ENCODE measurements at places on chromosomes 1 and 21.

DNA sequence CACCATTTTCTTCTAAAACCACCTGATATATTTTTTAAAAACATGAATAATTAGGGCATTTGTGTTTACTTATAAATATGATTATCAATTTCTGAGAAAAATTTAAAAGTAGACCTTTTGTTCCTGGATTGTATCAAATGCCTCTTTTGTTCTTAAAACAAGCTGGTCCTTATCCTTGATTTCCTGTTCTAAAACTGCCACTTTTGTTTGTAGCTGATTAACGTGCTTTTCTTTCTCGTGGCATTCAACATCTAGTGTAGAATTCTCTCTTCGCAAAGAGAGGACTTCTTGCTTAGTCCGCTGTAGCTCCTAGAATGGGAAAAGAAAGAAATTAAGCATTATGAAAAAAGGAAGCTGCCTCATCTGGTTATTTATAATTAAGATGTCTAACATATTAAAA lies 25.0 kb downstream of the SASS6 start:
- DNase-seq = no peak

GRCh38 chr1:92408825-92409224 lies 77.9 kb downstream of the GFI1 start:
- DNase-seq = no peak

GRCh38 chr21:33643658-33644311 lies 1.5 kb downstream of the ITSN1 start:
- no peak for DNase-seq

DNA sequence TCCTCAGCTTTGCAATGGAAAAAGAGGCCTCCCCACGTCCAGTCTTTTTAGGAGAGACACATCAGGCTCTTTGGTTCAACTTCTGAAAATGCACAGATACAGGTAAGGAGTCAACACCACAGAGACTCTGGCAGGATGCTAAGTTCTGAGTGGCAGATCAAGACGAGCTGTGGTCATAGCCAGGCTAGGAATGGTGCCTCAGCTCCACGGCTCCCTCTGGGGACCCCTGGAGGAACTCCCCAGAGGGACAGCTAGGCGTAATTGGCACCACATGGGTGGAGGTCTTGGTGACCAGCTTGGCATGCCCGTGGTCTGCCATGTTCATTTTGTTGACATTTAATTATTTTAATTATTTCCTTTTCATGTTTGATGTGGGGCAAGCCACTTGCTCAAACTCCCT lies 206.1 kb downstream of the KAZN start:
- no peak for DNase-seq

DNA sequence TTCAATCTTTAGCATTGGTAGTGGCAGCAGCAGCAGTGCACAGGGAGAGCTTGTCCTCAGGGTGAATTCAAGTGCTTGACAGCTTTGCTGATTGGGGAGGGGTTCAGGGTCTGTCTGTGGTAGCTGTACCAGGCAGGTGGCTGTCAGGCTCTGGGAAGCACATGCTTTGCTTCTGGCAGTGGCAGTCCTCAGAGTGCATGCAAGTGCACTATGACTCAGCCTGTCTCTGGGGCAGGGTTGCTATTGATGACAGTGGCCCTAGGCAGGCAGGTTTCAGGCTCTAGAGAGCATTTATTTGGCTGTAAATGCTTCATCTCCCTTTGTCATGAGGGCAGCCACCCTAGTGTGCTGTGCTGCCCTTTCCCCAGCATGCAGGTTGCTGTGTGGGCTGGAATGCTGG lies 251.9 kb upstream of the LRRC7 start:
- DNase-seq = no peak

DNA sequence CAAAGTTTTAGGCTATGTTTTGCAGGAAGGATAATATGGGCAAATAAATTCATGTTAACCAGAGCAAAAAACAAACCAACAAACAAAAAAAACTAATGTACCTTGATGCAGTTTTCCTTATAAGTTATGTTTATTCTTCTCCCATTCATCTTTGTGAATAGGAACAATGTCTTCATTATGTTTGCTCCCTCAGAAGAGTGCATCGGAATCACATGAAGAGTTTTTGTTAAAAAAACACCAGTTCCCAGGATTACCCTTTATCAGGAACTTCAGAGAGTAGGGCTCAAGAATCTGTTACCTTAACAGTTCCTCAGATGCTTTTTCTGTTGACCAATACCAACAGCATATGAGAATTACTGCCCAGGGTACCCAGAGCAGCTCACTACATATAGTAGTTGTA lies 14.6 kb upstream of the PRRC2C start:
- DNase-seq = no peak

GRCh38 chr1:21175324-21175669 lies 1.4 kb downstream of the EIF4G3 start:
- no peak for DNase-seq

DNA sequence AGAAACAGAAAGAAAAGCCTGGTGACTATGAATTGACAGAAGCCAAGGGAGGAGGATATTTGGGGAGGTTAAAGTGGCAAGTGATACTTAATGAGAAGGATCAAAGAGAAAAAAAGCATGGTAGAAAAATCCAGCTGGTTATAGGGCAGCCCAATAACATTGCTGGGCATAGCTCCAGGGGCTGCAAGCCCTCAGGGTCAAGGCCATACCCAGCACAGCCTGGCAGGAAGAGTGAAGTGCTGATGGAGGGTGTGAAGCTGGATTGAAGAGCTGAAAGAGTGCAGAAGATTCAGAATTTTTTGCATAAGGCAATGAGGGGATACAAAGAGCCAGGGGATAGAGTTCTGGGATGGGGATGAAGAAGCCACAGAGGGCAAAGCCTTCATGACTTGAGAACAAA lies 8.0 kb upstream of the HSD11B1 start:
- DNase-seq = no peak

DNA sequence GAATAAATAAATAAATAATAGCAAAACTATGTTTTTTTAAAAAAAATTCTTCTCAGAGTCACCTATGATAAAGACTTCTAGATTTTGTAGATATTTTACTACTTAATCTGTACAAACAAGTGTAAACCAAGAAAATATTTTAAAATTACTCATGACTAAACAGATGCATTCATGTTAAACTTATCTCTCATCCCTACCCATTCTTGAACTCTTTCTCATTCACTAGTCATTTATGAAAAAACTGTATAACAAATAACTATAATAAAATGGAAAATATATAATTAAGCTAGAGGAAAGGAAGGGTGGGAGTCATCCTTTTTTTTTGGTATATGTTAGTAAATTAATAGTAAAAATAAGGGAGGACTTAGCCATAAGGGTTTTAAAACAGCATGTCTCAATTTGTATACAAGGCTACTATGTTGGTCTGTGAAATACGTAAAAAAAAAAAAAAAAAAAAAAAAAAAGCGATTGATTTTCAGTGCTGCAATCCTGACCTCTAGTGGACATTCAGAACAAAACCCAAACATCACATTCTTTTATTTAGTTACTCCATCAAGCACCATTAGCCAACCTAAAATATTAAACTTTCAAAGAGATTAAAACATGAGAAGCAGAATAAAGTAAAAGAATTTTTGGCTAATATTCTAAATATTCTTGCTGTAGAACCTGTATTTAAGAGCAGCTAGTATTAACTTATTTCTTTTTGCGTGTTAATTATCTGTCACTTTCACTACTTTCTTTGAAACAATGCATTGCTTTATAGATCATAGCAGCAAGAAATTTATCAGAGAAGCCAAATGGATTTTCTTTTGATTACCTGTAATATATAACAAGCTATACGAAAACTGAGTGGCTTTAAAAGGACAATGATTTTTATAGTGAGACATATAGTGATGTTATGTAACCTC lies 255.8 kb upstream of the CACYBP start:
- DNase-seq = no peak

DNA sequence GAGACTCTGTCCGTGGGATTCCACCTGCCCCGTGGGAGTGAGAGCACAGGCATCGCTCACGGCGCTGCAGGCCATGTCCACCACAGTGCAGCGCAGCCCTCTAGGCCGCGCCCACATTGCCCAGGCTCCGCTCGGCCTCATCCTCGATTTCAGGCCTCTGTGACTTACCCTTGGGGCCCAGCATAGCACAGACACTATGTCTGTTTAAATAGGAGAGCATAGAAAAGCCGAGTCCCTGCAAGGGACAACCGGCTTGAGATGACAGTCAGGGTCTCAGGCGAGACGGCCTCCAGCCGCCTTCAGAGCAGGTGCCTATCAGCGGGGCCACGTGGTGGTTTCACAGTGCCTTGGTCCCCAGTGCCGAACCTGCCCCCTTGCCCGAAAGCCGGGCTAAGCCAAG lies 56.9 kb upstream of the POFUT2 start:
- no peak for DNase-seq

DNA sequence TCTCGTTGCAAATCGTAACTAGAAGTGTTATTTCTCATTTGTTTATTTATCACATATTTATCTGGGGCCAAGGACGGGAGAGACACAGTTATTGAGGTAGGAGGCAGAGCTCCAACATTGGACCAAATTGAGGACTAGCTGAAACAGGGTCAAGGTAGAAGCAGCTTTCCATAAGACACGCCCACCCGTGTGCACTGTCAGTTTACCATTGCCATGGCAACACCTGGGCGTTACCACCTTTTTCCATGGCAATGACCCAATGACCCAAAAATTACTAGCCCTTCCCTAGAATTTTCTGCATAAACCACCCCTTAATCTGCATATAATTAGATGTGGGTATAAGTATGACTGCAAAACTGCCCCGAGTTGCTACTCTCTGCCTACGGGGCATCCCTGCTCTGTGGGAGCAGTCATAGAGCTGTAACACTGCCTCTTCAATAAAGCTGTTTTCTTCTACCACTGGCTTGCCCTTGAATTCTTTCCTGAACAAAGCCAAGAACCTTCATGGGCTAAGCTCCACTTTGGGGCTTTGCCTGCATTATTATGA lies 72.7 kb downstream of the FBXO2 start:
- no peak for DNase-seq

GRCh38 chr1:171472183-171472647 lies 13.1 kb upstream of the PRRC2C start:
- DNase-seq = no peak

- DNase-seq = no peak
Observed at GRCh38 chr1:219582296-219582695, 30.6 kb downstream of the ZC3H11B start.

DNA sequence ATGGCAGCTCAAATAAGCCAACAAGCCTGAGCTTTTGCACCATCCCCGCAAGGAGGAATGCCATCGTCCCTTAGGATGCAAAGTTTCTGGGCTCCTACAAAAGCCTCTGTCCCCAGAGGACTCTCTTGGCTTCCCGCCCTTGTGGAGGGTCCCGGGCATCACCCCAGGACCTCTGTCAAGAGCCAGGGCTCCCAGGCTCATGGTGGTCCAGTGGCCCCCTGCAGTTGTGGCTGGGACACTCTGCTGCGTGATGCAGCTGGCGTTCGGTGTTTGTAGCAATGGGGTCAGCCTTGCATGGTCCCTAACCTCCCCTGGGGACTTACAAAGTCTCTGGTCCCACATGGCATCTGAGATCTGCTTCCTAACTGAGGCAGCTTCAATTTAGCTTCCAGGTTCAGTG lies 104.7 kb downstream of the RIPK4 start:
- no peak for DNase-seq

DNA sequence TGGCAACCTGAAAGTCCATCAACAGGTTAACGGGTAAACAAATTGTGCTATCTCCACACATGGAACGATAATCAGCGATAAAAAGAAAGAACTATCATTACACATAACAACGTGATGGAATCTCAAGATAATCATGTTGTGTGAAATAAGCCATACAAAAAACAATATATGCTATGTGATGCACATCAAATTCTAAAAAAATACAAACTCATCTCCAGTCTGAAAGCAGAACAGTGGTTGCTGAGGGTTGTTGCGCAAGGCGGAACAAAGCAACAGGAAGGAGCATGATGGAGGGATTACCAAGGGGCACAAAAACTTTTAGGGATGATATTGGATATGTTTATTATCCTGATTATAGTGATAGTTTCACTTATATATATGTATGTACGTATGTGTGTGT lies 324.8 kb downstream of the VAV3 start:
- no peak for DNase-seq

GRCh38 chr1:3009021-3009420 lies 12.2 kb upstream of the ACTRT2 start:
- no peak for DNase-seq

DNA sequence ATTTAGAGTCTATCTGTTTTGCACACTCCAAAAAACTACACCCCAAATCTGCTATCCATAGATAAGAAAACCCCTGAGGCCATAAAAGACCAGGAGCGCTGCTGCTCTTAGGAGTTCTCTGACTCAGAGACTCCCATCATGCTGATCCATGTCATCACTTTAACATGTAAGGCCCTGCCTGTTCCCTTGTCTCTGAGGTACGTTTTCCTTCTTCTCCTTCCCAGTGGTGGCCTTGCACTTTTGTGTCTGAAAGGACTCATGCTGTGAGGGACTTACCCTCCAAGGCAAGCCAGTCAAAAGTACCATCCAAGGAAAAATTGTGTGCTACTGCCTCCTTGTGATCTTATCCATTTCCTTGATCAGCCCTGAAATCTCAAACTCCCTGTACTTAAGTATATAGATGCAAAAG lies 427.4 kb upstream of the NCAM2 start:
- no peak for DNase-seq

DNA sequence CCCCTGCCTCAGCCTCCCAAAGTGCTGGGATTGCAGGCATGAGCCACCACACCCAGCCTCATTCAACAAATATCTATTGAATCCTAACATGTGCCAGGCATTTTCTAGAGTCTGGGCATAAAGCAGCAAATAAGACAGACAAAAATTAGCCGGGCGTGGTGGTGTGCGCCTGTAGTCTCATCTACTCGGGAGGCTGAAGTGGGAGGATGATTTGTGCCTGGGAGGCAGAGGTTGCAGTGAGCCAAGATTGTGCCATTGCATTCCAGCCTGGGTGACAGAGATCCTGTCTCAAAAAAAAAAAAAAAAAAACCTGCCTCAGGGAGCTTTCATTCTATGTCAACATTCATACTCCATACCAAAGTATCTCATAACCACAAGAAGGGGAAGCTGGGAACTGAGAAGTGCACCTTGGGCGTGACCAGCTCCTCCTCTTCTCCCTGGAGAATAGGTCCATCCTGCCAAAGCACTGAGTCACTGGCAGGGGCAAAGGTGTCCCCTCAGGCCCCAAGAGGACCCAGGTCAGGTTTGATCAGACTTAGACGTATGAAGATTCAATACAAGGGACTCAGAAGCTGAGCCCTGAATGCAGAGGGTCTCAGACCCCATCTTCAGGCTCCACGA lies 36.8 kb upstream of the PPP1R15B start:
- no peak for DNase-seq

DNA sequence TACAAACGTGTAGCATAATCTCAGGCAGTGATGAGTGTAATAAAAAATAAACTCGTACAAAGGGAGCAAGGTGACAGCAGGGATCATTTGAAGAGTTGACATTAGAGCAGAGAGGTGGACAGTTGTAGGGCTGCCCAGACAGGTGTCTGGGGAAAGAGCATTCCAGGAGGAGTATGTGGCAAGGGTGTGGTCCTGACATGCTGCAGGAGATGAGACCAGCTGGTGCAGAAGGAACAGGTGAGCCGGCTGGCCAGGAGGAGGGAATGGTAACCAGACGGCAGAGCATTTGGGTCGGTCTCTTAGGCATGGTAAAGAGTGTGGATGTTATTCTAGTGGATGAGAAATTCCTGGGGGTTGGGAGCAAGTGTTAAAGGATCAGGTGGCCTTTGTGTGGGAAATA lies 306.3 kb downstream of the LMX1A start:
- DNase-seq = no peak
